Right ventricle myocardium inferior (tissue), 1 donor: ENCODE measurements at places on chromosomes 5 and 9.
A peak's percentile ranks its signal among the peaks of the same experiment; 100 is the strongest.

- no peak for DNase-seq
These were observed 98.4 kb upstream of the GNAQ start for GRCh38 chr9:78130004-78130403.

GRCh38 chr9:101705135-101705661 lies 33.2 kb downstream of the GRIN3A start:
- DNase-seq = no peak

GRCh38 chr5:94385767-94386166 lies 232.6 kb downstream of the KIAA0825 start:
- DNase-seq = no peak

GRCh38 chr5:15203376-15203775 lies 296.6 kb upstream of the FBXL7 start:
- DNase-seq = no peak

GRCh38 chr9:117224695-117225094 lies 190.2 kb downstream of the ASTN2 start:
- no peak for DNase-seq

DNA sequence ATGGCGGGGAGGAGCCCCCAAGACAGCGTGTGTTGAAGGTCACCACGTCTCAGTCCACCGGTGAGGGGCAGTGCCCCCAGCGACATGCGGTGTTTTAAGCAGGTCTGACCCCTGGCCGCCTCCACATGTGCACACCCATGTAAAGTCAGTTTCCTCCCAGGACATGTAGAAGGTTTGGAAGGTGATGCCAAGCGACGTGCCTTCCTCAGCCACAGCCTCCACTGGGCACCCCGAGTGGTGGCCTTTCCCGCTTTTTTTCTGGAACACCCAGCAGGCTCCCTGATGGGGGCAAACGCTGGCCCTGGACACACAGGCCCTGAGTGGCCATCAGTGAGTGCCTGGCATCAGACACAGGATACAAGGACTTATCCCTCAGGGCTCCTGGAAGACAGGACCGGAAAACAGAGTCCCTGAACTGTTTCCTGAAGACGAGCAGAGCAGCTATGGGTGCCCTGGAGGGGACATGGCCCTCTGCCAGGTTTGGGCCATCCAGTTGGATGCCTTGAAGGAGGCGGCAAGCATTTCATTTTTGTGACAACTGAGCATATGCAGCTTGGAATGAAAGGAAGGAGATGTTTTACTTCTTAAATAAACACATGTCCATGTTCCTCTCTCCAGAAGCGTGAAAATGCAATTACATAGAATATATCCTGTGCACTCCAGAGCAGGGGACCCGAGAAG lies 275.8 kb upstream of the IRX2 start:
- DNase-seq = no peak

GRCh38 chr5:80409367-80409966 lies 1.6 kb downstream of the ZFYVE16 start:
- DNase-seq = no peak

- no peak for DNase-seq
These were observed 37.9 kb upstream of the OCLN start for GRCh38 chr5:69454460-69455249.

GRCh38 chr9:121082075-121082474 lies 7.3 kb downstream of the CNTRL start:
- no peak for DNase-seq

DNA sequence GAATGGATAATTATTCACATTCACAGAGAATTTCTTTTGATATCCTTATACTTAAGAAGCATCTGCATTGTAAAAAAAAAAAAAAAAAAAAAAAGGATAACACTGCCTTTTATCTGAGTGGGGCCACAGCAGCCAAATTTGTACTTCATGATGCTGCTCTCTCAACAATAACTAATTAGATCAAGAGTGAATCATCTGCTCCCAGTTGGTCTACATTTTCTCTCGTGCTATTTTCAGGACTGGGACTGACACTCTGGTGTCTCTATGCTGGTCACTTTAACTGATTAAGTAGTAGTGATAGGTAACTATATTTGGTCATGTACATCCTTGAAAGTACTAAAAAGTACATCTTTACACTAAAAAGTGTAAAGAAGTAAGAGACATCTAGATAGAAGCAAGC lies 90.1 kb downstream of the RFX3 start:
- no peak for DNase-seq

GRCh38 chr5:38134810-38135209 lies 123.5 kb upstream of the EGFLAM start:
- peak; percentile 65 for DNase-seq

DNA sequence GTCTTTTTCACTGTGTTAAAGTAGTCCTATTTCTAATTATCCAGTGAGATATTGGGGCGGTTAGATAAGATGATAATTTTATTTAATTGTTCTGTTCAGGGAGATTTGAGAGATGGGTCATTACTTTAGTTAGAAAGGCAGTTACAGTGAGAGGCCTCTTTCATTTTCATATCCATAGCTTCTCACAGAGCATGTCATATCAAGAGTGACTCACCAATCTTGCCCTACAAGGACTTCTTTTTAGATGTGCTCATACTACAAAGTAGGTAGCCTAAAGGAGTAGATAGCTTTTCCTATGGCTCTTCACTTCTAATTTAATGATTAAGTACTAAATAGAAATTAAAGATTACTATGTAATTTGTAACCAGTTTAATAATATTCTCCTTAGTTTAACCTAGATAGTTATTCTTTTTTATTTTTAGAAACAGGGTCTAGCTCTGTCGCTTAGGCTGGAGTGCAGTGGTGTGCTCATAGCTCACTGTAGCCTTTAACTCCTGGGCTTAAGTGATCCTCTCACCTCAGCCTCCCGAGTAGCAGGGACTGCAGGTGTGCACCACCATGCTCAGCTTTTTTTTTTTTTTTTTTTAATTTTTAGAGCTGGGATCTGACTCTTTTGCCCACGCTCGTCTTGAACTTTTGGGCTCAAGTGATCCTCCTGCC lies 71.0 kb downstream of the FER start:
- no peak for DNase-seq

DNA sequence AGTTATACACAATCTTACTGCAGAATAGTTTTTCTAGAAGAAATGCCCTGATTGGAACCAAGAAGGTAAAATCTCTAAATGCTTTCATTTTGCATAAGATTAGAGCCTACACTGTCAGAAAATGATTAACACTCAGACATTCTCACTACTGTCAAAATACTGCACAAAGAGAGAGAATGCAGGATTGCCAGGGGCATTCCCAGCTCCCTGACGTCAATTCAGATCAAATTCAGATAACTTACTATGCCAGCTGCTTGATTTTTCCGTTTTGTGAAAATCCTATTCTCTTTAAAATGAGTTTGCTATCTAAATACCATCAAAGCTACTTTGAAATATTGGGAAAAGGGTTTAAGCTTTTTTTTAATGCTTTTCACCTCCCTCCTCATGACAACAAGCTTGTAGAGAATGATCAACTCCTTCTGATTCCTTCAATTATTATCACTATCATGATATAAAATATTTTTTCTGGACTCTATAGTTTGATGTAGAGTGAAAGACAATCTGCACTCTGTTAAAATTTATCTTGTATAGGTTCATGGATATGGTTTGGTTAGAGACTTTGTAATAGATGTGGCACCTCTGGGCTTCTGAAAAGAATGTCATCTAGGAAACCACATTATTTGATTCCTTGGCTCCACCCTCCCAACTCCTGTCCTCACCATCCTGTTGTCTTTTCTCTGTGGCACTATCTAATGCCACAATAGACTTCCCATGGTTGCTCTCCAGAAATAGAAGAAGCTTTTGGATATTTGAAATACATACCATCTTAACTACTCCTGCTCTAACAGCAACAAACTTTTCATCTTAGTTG lies 407.7 kb downstream of the PDE4D start:
- DNase-seq = no peak

GRCh38 chr5:96855031-96855872 lies 21.0 kb upstream of the ERAP2 start:
- DNase-seq = no peak

- DNase-seq = no peak
These were observed 84.5 kb downstream of the SLC1A1 start for GRCh38 chr9:4574657-4575243.

GRCh38 chr5:150609843-150610584 lies 30.4 kb upstream of the SYNPO start:
- peak; percentile 73 for DNase-seq

DNA sequence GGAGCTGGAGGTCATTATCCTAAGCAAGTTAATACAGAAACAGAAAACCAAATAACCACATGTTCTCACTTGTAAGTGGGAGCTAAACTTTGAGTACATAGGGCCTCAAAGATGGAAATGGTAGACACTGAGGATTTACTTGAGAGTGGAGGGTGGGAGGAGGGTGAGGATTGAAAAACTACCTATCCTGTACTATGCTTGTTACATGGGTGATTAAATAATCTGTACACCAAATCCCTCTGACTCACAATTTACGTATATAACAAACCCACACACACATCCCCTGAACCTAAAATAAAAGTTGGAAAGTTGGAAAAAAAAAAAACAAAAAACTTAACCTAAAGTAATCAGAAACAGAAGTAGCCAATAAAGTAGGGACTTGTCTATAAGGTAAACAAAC lies 48.8 kb upstream of the LARP1 start:
- no peak for DNase-seq

DNA sequence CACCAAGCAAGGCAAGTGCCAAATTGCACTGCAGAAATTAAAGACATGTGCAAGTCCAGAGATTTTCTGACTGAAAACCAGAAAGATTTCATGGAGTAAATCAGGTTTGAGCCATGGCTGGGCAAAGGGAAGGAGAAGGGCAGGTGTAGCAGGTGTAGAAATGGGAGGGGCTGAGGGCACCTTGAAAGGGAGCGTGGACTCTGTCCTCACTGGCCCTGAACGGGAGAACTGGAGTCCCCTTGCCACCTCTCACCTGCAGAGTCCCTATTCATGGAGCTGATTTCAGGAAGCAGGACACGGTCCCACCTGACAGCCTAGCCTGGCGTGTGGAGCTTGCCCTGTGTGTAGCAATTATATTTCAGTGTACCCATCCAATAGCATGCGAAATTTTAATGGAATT lies 46.3 kb downstream of the UBE2QL1 start:
- no peak for DNase-seq

DNA sequence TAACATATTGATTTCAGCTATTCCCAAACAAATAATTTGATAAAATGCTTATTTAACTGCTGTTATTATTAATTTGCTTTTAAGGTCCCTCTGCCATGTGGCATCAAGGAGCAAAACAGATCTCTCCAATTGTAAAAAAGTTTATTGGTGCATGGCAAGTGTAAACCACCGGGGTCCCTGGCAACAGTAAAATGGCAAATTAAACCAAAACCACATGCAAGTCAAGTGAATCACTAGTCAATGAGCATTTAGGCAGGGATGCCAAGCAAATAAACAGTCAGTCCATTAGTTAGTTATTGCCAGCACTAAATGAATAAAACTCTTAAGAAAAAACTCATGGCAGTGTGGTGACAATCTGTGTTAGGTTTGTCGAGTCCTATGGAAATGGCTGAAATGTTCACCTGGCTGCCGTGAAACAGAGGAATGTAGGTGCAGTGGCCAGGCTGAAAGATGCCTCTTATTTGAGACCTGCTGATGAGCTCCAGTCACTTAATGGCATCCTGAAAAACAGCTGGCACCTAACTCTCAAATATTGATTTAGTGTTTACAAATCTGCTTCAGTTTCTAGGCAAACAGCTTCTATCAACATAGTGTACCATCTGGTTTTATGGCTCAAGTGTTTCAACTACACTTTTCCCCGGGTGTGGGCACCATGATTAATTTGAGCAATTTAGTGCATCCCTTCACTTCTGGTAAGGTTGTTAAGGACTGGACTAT lies 296.5 kb upstream of the ITGA1 start:
- no peak for DNase-seq

DNA sequence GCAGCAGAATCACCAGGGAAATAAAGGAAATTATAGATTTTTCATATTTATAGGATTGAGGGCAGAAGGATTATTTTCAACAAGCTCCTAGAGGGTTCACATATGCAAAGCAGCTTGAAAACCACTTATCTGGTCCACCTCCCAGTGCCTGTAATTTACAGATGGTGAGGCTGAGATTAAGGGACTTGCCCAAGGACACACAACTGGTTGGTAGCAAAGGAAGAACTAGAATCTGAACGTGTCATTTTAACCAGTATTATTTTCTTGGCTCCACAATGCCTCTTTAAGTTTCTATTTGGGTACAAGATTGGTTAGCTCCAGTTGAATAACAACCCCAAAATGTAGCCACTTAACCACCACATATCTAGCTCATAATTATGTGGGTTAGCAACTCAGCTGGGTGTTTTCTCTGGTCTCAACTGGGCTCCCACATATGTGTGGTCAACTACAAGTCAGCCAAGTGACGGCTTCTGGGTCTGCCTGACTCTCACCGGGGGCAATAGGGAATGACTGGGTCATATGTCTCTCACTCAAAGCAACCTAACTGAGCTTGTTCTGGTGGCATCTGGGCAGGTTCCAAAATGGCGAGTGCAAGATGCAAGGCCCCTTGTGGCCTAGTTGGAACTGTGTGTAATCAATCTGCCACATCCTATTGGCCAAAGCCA lies 127.7 kb downstream of the ZDHHC21 start:
- no peak for DNase-seq

- no peak for DNase-seq
These were observed 651.5 kb upstream of the RIOK2 start for GRCh38 chr5:97834561-97834960.

- no peak for DNase-seq
These were observed 2.5 kb upstream of the PCDHAC1 start for GRCh38 chr5:140923601-140924000.

GRCh38 chr9:13383216-13383615 lies 103.7 kb upstream of the MPDZ start:
- DNase-seq = no peak

GRCh38 chr5:51242456-51242855 lies 140.8 kb upstream of the ISL1 start:
- no peak for DNase-seq

DNA sequence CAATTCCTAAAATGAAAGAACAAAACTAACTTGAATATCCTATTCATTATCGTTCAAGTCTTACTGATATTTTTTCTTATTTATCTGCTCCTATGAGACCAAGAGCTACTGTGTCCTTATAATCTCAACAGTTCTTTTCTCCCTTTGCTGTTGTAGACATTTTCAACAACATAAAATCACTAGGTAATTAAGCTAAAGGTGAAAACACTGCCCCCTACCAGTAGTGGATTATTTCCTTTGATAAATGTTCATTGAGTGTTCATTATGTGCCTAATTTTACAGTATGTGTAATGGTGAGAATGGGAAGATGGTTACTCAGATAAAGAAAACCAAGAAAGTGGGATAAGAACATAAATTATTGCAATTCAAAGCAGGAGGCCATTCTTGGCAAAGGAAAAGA lies 41.4 kb upstream of the PAPPA start:
- no peak for DNase-seq
